ENCODE measurements at places on chromosomes 3 and 15. TPM values are rescaled to one million over a fixed set of nuclear protein-coding genes. Genes with fewer than 3 reads are reported as not detected.

- no peak for ATAC-seq
These were observed 141.5 kb downstream of the PLOD2 start for GRCh38 chr3:146019508-146019907.

- no peak for ATAC-seq
These were observed 19.3 kb upstream of the TTBK2 start for GRCh38 chr15:42939841-42940240.

DNA sequence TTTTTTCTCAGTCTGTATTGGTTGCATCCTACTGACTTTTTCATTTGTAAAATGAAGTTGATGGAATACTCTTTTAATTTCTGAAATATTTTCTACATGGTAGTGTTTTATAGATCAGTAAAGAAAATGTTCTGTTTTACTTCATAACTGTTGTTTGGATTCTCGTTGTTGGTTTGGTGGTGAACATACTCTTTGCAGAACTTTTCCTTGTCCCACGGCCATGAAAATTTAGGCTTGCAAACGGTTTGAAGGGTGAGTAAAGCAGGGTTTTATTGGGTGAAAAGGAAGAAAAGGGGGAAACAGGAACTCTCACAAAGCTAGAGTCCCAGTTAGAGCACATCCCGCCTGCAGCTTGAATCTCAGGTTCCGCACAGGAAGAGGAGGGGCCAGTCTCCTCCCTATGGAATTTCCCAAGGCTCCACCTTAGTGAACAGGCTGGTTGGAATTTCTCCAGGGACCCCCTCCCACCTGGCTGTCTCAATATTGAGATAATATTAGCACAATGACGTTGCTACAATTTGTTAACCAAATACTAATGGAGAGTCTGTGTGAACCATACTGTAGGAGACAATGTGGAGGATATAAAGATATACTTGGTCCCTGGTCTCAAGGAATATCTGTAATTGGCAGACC is 5.6 kb downstream of the PDCD6IP start:
- no peak for ATAC-seq

GRCh38 chr15:90650117-90650955 is 66.8 kb upstream of the BLM start:
- ATAC-seq = no peak

Gene HES1
- 14.7 TPM for total RNA-seq

Gene ISLR
- total RNA-seq = 1.5 TPM

- ATAC-seq = no peak
These were observed 65.2 kb downstream of the SMAD6 start for GRCh38 chr15:66767240-66767659.

Gene GOLGA6L10
- 0.48 TPM for total RNA-seq

DNA sequence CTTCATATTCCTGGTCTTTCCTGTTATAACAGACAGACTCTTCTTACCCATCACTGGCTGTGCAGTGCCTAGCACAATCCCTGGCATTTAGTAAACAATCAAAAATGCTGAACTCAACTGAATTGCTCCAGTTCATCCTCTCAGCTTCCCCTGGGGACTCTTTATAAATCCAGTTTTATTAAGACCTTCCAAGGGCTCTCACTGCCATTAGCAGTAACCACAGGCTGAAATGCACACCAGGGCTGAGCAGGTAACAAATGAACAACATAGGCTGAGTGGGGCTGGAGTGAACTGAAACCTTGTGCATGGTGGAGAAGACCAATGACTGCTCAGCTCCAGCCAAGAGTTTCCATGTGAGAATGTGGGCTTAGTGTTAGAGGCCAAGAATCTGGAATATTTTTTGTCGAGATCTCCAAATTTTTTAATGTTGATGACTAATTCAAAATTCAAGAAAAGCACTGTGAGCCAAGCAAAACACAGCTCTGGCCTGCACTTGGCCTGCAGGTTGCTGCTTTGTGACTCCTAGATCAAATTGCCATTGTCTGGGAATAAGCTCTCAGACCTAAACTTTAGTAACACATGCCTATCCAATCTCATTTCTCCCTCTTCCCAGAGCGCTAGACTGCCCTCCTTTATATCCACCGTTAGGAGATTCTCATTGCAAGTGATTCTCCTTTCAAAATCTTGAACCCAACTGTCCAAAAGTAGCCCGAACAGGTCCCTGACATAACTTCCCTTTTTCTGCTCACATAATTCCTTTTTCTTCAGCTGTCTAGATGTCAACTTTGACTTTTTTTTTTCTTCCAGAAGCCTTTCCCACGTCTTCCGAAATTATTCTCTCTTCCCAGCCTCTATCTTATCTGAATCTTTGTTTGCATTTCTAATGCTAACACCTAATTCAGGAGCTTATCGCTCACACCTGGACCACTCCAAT is 7.4 kb downstream of the SQOR start:
- ATAC-seq = peak; percentile 25

- peak; percentile 15 for ATAC-seq
These were observed 81.8 kb downstream of the ALCAM start for GRCh38 chr3:105448338-105448982.

Gene KBTBD13
- 0.11 TPM for total RNA-seq
